ELF-1 (cell line): ENCODE measurements at places on chromosomes 1 and 21.

GRCh38 chr1:200037904-200038303 lies 10.4 kb downstream of the NR5A2 start:
- DNase-seq: no peak

DNA sequence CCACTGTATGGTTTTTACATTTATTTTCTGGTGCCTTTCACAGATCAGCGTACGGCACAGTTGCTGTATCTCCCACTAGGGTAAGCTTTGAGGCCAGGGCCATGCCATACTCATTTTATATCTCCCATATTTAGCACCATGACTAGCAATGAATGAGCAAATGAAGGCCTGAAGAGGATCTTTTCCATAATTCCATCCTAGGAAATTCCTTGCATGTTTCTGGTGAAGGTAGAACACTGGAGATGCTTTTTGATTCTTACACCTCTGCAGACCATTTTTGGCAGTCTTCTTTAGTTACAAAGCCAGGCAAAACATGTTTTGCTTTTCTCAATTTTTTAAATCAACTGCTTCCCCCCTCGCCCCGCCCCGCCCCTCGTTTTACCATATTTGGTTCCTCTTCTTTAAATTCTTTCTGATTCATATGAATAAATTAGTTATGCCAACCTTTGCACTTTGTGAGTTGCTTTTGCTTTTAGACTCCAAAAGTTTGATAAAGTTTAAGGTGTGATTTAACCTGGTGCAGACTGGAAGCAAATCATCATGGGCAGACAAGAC lies 78.9 kb upstream of the AK4 start:
- no peak for DNase-seq

- DNase-seq: no peak
These were observed 2.7 kb upstream of the HSPG2 start for GRCh38 chr1:21939650-21940374.

DNA sequence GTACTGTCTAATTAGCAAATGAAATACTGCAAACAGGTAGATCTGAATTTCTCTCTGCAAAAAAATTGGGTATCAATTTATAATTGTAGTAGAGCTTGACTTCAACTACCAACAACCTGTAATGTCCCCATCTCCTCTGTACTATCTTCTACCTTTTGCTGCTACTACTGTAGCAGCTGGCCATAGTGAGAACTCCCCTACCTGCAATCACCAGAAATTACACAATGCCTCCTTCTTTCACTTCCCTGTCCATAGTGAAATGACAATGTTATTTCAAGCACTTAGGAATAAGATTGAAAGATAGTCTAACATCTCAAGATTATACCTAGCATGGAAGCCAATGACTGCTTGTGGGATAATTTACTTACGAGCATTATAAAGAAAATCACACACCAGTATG lies 100.4 kb downstream of the ACBD6 start:
- DNase-seq: no peak

DNA sequence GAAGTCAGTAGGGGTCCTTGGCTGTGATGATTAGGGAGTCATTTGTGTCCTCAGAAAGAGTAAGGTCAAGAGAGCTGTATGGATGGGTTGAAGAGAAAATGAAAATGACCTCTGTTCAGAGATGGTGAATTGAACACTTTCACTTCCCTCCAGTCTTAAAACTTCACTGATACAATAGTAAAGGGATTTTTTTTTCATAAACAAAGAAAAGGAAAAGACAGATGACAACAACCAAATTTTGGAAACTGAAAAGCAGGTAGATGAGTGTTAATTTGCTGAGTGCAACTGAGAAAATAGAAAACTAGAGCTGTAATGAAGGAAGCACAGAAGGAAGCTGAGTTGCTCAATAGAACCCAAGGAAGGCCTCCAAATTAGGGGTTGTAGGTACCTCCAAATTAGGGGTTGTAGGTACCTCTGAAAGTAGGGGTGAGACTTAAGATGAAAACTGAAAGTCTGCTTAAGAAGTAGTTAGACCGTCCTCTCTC lies 14.8 kb upstream of the S1PR1 start:
- no peak for DNase-seq

DNA sequence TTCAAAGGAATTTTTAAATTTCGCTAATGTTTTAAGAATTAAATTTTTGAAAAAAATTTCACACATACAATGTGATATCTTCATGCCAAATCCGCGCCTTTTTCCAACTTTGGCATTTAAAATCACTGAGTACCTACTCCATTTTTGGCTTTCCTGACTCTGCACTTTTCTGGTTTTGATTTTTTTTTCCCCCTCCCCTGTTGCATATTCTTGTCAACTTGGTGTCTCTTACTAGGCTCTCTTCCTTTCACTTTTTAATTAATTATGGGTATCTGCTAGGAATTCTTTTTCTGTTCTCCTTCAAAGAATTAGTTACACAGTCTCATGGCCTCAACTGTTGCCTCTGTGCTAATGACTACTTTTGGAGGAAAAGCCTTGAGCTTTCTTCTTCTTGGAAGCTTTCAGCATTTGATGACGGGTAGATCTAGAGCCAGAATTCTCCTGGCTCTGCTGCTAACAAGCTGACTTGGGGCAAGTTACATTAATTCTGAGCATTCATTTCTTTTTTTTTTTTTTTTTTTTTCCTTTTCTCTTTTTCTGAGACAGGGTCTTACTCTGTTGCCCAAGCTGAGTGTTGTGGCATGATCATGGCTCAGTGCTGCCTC lies 1.8 kb downstream of the AGL start:
- DNase-seq: no peak

GRCh38 chr1:100530880-100531487 lies 7.0 kb upstream of the GPR88 start:
- DNase-seq: no peak

DNA sequence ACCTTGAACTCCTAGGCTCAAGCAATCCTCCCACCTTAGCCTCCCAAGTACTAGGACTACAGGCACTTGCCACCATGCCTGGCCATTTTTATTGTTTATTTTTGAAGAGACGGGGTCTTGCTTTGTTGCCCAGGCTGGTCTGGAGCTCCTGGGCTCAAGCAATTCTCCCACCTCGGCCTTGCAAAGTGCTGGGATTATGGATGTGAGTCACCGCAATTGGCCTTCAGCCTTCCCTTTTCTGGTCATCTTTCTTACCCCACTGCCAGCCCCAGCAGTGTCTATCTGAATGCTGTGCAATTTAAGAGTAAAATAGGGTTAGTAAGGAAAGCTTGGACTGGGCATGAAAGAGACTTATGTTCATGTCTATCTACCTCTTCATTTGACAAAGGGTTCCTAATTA lies 6.1 kb upstream of the KLF17 start:
- DNase-seq: no peak

DNA sequence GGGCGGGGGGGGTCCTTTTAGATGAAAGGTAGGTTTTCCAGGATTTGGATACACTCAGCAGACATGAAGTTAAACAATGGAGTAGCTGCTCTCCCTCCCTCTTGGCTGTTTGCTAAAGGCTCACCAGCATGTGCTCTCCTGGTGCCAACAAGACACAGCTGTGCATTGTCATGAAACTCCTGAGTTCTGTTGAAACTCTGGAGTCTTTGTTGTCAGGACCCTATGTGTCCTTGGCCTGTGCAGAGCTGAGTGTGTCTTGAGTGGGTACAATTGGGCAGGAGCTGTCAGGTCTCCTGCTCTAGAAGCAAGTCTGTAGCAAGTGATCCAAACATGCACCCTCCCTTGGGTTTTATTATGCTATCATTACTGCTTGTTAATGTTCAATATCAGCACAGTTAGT lies 12.7 kb downstream of the TBX19 start:
- no peak for DNase-seq

DNA sequence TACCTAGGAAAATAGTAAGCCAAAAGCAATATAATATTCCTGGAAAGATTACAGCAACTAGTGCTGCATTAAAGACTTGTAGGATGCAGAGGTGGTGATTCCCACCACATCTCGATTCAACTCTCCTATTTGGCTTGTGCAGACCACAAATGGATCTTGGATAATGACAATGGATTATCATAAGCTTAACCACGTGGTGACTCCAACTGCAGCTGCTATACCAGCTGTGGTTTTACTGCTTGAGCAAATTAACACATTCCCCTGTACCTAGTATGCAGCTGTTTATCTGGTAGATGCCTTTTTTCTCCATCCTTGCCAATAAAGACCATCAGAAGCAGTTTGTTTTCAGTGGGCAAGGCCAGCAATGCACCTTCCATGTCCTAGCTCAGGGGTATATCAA lies 542.7 kb upstream of the ADGRL4 start:
- no peak for DNase-seq

DNA sequence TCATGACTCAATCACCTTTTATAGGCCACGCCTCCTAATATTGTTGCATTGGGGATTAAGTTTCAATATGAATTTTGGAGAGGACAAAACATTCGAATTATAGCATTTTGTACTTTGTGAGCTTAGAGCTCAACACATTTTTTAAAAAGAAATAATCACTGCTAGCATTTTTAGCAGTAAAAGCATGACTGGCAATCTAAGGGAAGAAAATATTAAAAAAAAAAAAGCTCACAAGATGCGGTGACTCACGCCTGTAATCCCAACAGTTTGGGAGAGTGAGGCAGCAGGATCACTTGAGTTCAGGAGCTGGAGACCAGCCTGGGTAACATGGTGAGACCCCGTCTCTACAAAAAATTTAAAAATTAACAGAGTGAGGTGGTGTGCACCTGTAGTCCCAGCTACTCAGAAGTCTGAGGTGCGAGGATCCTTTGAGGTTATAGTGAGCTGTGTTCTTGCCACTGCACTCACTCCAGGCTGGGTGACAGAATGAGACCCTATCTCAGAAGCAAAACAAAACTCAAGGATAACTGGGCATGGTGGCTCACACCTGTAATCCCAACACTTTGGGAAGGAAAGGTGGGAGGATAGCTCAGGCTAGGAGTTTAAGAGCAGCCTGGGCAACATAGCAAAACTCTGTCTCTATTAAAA lies 28.8 kb upstream of the DIPK1A start:
- DNase-seq: no peak

DNA sequence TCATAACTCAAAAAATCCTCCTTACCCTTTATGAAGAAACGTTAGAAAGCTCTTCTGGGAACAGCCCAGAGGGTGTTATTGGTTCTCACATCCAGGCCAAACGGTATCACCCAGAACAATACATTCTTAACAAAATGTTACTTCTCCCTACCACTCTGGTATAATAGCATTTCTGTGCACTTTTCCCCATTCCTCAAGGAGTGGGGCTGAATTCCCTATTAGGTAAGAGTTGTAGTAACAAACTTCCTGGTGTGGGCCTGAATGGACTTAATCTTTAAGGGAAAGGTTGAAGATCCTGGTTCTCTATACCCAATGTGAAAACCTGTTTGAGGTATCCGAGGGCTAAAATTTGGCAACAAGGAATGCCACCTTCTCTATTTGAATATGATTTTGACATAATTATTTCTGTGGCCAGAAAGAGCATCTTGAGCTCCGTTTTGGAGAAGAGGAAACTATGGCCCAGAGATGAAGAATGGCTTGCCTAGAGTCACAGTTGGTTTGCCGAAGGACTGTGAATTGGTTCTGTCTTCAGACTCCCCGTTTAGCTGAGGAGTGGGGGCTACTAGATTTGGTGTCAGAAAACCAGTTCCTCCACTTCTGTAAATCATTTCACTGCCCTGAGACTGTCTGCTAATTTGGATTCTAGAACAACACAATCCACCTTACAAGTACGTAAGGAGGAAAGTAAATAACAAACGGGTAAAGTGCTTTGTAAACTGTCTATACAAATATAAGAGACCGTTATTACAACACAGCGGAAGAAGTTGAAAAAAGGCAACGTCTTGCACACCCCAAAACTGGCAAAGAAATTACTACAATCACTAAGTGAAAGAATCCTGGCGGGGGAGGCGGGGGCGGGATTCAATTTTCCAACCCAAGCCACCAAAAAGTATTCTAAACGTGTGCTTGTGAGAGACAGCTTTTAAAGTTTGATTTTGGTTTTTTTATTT lies 2.3 kb downstream of the ANP32E start:
- DNase-seq: peak; percentile 28

- no peak for DNase-seq
These were observed 296.6 kb downstream of the PTPRC start for GRCh38 chr1:198935306-198935921.

- no peak for DNase-seq
These were observed 19.4 kb downstream of the TFF3 start for GRCh38 chr21:42295845-42296244.

DNA sequence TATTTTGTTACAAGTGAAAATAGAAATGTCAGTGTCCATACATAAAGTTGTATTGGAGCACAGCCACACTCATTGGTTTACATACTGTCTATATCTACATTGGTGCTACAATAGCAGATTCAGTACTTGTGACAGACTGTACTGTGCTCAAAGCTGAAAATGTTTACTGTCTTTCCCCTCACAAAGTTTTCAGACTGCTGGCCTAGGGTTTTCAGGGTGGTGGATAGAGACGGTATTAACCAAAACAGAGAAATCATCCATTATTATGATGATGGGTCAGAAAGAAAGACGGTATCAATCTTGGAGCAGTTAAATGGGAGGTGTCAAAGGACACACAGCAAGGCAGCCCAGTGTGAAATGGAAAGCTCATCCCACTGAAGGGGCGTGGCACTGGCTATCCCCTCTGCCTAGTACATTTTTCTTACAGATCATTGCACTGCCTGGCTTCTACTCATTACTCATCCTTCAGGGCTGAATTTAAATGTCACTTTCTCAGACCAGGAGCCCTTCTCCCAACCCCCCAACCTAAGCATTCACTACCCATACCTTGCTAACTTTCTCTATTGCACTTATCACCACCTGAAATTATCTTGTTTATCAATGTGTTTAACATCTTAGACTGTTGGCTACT lies 10.2 kb downstream of the JAK1 start:
- no peak for DNase-seq
